ENCODE measurements at places on chromosomes 3 and 15. TPM values are rescaled to one million over a fixed set of nuclear protein-coding genes. Genes with fewer than 3 reads are reported as not detected.

HRG gene
- 0.11 TPM for total RNA-seq

ARL8B gene
- total RNA-seq: 45.1 TPM

MYRIP gene
- not detected for total RNA-seq

DNA sequence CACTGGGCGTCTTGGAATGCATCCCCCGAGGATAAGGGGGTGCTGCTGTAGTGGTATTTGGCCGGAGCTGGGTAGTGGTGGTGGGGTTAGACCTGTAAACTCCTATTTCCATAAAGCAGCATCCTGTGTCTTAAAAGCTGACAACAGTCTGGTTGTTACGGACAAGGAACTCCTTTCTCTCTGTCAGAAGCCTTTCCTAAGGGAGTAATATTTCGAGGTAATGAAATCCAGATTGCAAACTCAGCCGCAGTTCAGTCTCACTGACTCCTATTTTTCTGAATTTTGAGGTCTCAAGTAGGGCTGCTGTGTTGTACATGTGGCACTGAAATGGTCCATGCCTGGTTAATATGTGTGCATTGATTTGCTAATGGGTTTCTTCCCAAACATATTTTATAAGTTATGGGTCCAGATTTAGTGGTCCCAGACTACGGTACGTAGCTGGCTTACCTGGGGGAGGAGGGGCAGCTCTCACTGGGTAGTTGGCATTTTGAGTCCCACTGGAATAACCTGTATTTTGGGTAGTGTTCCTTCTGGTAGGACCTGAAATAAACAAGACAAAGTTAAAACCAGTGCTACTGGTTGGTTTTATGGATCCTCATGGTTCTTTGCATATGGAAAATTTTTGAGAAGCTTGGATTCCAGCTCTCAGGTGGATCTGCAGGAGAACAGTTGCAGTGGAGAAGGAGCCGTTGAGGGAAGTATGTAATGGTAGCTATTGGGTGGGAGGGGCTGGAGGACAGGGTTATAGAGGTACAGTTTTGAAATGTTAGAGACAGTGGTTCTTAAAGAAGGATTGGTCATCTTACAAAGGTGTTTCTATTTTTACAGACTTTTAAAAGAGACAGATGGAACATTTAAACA lies 48.6 kb upstream of the LDHAL6B start:
- no peak for DNase-seq

GRCh38 chr3:170419557-170420087 lies 954 bp downstream of the CLDN11 start:
- peak; percentile 36 for DNase-seq

- no peak for DNase-seq
Observed at GRCh38 chr3:130395916-130396315, 50.4 kb downstream of the COL6A5 start.

DNA sequence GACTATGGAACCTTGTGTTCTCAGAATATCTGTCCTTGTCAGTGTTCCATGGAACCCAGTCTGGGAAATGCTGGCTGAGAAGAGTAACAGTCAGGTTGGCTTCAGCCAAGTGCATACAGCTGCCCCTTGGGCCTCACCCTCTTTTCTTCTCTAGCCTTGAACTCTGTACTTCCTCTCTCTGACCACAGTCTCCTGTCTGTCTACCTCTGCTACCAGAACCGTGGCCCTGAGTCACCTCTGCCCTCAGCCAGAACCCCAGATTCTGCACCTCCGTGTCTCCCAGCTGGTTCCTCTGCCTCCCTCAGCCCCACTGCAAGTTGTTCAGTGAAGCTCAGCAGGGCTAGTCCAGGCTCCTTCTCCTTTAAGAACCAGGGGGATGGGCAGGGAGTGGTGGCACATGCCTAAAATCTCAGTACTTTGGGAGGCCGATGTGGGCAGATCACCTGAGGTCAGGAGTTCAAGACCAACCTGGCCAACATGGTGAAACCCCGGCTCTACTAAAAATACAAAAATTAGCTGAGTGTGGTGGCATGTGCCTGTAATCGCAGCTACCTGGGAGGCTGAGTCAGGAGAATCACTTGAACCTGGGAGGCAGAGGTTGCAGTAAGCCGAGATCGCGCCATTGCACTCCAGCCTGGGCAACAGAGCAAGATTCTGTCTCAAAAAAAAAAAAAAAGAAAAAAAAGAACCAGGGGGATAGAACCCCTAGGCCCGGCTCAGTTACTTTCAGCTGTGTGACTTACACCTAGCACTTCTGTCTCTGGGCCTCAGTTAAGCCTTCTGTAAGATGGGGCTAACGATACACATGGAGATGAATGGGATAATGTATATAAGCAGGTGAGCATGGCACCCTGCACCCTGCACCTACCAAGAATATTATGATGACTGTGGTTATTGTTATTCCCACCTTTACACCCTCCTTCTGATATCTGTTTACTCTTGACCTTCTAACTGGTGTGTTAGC lies 24.3 kb upstream of the TATDN2 start:
- DNase-seq: peak; percentile 65

DNA sequence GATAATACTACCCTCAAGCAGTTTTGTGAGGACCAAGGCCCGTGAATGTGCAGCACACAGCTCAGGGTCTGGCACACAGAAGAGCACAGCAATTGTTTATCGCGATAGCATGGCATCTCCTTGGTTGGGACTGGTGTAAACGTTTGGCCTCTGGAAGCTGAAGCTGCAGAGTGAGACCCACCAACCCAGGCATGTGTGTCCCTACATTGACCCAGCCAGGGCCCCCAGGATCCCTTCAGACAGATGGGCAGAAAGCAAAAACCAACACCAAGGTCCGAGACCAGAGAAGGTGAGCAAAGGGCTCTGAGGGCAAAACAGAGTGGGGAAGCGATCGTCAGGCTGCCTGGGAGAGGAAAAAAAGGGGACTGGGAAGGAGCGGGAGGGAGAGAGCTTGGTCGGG lies 12.6 kb upstream of the PSTPIP1 start:
- no peak for DNase-seq

DNA sequence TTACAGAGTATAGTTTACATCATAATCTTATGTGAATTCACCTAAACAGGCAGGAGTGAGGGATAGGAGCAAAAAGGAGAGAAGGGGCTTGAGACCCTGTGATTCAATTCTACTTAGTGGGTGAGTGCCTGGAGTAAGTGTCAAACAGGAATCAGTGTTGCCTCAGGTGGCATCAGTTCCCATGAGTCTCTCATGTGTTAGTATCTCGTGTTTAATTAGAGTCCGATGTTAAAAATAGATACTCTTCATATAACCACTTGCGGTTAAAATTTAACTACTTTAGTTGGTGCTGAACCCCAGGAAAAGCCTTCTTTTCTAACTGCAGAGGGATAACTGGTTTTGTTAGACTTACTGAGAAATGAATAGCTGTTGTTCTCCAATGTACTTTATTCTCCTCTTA lies 251.5 kb downstream of the SUCLG2 start:
- DNase-seq: no peak

- DNase-seq: no peak
Observed at GRCh38 chr15:100614918-100615317, 12.5 kb downstream of the ASB7 start.

DNA sequence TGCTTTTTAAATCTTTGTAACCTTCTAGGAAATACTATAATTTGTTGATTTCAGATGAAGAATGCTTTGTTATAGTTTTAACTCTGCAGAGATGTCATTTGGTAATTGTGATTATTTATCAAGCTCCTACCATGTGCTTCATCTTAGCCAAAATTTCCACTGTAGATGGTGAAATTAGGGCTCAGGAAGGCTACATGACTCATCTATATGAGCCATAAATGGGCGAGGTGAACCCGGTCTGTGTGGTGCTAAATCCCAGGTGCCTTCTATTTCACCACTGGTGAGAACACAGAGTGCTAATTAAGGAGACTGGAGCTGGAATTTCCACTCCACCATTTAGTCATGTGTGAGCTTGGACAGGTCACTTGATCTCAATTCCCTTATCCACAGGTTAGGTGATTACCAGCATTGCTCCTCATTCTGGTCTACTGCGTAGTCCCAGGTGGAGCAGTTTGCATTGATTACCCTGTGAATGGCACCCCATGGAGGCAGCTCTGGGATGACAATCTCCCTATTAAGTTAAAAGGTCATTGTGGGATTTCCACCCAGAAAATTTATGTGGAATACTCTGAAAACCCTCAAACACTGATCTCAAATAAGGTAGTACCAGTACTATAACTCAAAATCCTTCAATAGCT lies 2.8 kb upstream of the CCR3 start:
- no peak for DNase-seq

DNA sequence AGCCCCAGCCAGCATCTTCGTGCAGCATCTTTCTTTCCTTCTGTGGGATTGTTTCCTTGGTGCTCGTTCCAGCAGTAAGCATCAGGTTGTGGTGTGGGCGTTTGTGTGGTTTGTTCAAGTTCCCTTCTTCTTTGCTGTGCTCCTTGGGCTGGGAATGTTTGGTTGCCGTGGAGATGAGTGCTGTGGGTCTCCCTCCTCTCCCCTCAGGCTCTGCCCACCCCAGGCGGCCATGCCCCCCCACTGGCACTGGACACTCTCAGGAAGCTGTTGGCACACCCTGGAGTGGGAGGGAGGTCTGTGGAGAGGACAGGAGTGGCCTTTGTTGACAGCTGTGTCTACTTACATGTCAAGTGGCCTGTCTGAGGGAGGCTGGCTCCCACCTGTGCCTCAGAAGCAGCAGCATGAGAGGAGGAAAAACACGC lies 46.5 kb upstream of the SACM1L start:
- no peak for DNase-seq

- DNase-seq: no peak
Observed at GRCh38 chr15:91887921-91888373, 34.4 kb downstream of the SLCO3A1 start.

GRCh38 chr3:64685331-64685799 lies 2.4 kb downstream of the ADAMTS9 start:
- no peak for DNase-seq

DNA sequence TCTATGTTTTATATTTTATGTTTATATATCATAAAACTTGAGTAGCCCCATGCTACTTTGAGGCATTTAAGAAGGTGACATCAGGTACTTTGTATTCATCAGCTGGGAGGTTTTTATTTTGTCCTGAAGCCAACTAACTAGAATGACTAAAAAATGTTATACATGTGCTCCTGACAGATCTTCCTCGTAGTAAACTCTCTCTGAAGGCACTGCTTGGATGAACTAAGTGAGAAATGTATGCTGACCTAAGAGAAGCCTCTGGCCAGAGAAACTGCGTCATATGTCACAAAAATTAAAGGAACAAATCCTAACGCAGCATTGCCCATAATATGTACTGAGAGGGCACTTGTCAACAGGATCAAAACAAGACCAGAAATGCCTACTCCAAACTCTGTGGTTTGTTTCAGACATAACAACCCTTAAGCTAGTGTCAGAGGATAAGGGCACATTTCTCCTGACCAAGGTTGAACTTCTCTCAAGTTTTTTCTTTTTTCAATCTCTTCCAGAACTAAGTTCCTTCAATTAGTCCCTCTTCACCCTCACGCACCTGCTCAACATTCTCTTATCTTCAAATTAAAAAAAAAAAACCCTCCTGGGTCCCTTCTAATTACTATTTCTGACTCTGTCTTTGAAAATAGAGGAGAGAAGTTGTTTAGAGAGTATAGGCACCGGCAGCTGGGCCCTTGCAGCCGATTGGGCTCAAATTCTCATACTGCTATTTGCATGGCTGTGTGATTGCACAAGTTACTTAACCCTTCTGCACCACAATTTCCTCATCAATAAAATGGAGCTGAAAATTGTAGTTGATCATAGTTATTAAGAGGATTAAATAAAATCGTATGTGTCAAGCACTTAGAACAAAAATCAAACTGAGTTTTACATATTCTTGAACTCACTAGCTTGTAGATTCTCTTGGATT lies 159.0 kb downstream of the FRMD5 start:
- DNase-seq: no peak

GRCh38 chr15:60787837-60788691 lies 309.1 kb upstream of the ICE2 start:
- DNase-seq: peak; percentile 70
